ENCODE measurements at places on chromosomes 3 and 15.

- DNase-seq: no peak
Measured at GRCh38 chr3:17138246-17139039, 253.7 kb downstream of the PLCL2 start.

- no peak for DNase-seq
Measured at GRCh38 chr3:183779896-183780465, 45.4 kb downstream of the MAP6D1 start.

DNA sequence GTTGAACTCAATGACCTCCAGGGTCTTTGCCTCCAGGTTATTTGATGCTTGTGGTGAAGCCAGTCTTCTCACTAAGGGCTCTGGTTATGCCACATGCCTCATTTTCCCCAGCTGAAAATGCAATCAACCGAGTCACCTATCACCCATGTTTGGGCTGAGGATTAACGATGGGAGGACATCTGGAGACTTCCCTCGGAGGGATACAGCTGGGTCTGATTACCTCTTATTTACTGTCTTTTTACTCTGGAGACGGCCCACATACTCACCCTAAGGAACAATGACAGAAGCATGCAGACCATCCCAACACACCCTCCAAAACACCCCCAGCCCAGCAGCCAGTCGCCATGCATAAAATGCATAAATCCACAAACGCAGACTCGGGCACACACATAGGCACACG lies 187.4 kb downstream of the OPA1 start:
- DNase-seq: no peak

DNA sequence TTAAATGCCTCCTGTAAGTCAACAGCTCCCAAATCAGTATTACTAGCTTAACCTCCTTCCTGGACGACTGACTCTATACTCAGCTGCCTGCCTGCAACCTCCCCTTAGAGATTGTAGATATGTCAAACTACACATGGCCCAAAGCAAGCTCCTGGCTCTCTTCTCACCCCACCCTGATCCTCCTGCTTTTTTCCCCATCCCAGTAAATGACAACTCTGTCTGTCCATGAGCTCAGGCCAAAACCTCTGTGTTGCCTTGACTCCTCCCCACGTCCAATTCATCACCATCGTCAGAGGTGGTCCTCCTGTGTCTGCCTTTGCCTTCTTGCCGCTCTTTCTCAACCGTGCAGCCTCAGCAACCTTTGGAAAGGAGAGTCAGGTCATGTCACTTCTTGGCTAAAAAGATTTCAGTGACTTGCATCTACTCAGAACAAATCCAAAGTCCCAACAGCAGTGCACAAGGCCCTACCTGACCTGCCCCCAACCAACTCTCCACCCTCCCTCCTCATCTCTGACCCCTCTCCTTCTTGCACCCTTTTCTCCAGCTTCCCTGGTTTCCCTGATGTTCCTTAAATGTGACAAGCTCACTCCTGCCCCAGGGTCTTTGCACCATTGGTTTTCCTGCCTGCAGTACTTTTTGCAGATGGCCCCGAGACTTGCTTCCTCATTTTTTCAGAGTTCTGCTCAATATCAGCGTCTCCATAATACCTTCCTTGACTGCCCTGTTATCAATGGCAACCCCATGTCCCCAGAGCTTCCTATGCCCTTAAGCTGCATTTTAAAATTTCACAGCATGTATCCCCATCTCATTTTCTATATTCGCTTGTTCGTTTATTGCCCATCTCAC lies 52.8 kb downstream of the LSM3 start:
- no peak for DNase-seq

DNA sequence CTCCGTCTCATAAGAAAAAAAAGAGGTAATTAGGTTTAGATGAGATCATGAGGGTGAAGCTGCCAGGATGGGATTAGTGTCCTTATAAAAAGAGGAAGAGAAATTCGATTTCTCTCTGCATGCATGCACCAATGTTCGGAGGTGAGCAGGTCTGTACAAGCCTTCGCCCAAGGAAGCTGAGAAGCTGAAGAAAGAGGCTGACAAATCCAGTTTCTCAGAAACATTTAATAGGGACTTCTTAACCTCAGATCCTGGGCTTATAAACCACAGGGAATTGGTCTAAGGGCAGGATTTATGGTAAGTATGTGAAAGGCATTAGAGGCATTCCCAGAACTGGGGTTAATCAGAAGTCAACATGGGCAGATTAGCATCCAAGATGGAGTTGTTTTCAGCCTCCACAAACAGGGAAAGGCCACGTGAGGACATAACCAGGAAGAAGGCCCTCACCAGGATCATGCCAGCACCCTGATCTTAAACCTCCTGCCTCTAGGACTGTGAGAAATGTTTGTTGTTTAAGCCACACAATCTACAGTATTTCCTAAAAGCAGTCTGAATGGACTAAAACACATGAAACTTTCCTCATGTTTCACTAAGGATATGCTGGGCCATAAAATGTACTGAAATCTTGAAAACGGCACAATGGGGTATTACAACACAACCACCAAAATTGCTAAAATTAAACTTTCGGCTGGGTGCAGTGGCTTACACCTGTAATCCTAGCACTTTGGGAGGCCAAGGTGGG lies 11.3 kb downstream of the SHISA5 start:
- DNase-seq: no peak

DNA sequence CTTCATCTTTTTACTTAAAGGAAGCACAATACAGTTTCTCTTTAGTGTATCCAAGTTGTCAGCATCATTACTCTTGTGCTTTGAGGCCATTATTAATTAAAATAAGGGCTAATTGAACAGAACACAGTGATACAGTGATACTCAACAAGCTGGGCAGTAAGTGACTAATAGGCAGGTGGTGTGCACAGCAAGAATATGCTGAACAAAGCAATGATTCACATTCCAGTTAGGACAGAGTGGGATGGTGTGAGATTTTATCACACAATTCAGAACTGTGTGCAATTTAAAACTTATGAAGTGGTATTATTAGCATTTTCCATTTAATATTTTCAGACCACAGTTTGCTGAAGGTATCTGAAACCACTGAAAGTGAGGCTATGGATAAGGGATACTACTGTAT lies 116.9 kb downstream of the PLOD2 start:
- no peak for DNase-seq

DNA sequence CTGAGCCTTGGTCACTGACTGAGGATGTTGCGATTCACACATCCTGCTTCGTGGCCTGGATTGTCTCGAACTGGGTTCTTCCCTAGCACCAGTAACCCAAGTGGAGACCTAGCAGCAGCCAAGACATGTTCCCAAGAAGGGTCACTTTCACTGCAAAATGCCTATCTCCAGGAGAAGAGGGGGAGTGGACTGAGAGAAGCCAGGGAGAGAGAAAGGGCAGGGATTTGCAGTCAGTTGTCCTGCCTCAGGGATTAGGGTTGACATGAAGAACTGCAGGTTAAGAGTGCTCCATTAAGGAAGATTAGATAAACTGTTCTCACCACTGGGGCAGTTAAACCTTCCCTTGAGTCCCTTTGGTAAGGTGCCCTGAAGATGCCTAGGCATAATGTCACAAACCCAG lies 5.7 kb upstream of the CD276 start:
- no peak for DNase-seq

GRCh38 chr3:126526668-126527005 lies 2.7 kb downstream of the CHST13 start:
- no peak for DNase-seq

DNA sequence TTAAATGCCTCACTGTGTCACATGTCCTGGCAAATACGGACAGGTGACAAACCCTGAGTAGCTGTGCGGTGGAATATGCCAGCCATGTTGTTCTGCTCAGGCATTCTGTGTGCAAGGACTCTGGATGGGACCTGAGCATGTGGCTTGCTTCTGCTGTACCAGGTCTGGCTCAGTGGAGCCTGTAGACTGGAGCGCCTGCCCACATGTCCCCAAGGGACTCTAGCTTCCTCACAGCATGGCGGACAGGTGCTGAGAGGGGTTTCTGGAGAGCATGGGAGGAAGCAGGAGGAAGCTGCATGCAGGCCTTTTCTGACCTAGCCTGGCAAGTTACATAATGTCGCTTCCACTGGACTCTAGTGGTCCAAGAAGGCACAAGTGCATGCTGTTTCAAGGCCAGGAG lies 96.3 kb downstream of the PLXNA1 start:
- no peak for DNase-seq

DNA sequence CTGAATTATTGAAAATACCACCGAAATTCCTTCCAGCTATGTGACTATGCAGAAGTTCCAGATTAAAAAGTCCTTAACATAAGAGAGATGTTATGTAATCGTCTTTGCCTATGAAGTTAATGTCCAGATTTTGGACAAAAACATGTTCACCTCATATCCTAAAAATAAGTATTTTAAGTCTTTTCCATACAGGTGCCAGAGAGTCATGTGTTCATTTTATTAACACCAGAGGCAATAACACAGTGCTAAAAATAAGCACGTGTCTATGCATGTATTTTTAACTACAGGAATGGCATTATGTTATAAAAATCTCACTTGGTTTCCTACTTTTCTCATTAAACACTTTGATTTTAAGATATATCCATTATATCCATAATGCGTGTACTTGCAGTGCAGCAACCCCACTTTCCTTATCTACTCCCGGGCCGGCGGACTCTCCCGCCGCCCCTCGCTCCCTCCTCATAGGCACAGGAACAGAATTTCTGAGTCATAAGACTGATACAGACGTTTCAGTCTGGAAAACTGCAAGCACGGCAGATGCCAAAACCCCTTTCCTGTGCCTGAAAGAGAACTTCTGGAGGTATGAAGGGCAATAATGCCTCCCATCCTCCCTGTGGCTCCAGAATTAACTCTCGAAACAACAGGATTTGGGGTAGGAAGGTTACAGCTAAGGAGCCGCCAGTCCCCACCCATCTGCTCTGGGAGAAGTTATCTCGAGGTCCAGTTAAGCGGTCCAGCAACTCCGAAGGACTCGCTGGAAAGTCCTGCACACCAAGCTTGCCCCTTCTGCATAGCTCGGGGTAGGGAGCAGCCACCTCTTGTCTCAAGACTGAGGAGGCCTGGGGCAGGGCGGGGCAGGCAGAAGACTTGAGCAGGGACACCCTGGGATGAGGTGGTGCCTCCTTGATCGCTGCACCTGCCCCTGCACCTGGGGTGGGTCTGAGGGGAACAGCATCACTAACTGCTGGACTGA lies 22.3 kb upstream of the PSTPIP1 start:
- DNase-seq: no peak

DNA sequence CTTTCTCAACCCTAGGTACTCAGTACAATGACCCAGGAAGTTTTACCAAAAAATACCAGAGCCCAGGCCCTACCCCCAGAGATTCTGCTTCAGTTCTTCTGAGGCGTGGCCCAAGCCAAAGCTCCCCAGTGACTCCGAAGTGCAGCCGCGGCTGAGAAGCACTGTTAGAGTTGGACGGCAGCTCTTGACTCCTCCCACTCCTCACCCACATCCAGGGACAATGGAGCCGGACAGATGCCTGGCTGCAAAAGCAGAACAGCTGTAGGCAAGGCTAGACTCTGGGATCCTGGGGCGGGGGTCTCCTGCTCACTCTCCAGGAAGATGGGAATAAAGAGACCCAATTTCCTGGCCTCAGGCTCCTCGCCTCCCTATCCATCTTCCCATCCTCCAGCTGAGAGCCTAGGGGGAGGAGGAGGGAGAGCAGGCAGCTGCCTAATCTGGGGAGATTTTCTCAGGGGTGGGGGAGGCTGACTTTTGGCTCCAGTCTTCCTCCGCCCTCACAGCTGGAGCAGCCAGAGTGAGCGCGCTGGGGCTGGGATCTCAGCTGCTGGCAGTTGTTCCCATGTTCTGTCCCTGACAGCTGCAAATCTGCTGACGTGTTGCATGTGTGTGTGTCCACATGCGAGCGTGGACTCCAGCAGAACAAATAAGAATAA lies 223.8 kb downstream of the OPA1 start:
- no peak for DNase-seq

GRCh38 chr3:32109256-32109655 lies 2.8 kb downstream of the GPD1L start:
- DNase-seq: no peak

GRCh38 chr3:126197854-126198584 lies 17.6 kb upstream of the ALDH1L1 start:
- no peak for DNase-seq

DNA sequence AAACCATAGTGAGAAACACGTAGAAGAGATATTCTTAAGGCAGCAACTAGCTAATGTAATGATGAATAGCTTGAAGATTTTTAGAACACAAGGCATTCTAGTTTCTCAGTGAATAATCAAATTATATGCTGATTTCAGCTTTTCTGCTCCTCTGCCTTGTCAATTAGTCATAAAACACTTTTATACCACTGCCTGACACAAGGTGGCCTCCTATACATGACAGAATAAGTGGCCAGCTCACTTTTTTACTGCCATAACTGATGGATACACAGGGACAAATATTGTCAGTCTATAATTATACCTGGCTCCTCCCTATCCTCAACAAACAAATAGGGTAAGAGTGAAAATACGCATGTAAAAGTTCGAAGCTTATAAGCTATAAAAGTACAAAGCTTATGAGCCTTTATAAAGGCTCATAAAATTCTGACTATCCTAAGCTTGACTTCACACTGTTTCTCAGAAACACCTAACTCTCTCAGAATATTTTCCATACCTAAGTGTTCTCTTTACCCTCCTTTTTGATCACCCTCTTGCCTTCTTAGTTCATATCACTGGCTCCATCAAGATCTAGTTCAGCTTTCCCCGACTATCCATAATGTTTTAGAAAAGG lies 81.6 kb downstream of the HERC1 start:
- no peak for DNase-seq

GRCh38 chr3:9147215-9147895 lies 102.1 kb downstream of the SRGAP3 start:
- no peak for DNase-seq

GRCh38 chr3:11288021-11288491 lies 15.9 kb downstream of the ATG7 start:
- no peak for DNase-seq

GRCh38 chr3:89314454-89315098 lies 207.2 kb downstream of the EPHA3 start:
- no peak for DNase-seq

DNA sequence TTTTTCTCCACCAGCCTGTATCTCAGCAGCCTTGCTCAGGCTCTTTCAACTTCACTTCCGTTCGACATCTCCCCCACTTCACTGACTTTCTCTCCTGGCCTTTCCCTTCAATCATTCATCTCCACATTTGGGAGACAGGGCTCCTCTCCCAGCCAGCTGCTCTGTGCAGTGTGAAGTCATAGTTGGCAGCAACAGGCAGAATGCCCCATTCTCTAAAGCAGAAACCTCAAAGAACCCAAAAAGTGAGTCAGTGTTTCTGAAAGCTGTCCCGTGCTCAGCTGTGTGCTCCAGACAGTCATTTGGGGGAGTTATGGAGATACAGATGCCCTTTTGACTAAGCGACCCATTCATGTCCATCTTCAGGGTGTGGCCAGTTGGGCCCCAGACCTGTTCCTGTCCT lies 54.3 kb downstream of the NTRK3 start:
- DNase-seq: no peak

DNA sequence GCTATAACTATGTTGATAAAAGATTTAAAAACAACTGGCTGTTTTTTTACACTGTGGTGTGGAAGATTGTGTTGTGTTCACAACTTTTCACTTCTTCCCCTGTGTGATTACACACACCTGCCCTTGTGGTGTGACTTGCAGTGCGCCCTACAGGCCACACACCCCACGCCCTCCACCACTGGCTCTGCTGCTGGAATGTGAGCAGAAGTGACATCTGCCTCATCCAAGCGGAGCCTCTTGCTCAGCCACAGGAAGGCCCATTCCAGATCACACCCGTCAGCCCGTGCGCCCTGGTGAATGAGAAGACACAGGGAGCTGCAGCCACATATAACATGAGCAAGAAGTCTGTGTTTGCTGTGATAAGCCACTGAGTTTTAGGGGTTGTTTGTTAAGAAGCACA lies 7.0 kb downstream of the CCR2 start:
- no peak for DNase-seq

- no peak for DNase-seq
Measured at GRCh38 chr3:45011756-45012508, 14.2 kb upstream of the CLEC3B start.

- no peak for DNase-seq
Measured at GRCh38 chr3:108488631-108489030, 21.8 kb downstream of the MYH15 start.
